ENCODE measurements at places on chromosomes 12 and 14. TPM values are rescaled to one million over a fixed set of nuclear protein-coding genes. Genes with fewer than 3 reads are reported as not detected.

LRP1-AS gene
- not detected for total RNA-seq

TAS2R13 gene
- total RNA-seq: 0.38 TPM

TEAD4 gene
- total RNA-seq: 13.5 TPM

SCN8A gene
- 0.08 TPM for total RNA-seq

ALG10 gene
- total RNA-seq: 5.7 TPM

FSCB gene
- total RNA-seq: not detected

KITLG gene
- 13.4 TPM for total RNA-seq

HOMEZ gene
- 8.1 TPM for total RNA-seq

Measured in suprapubic skin (tissue), 4 donors.